ENCODE measurements at places on chromosomes 3 and 15. TPM values are rescaled to one million over a fixed set of nuclear protein-coding genes. Genes with fewer than 3 reads are reported as not detected.

The GOLGA8Q gene
- 2.0 TPM for polyA plus RNA-seq

The SLC12A1 gene
- not detected for polyA plus RNA-seq

The MEX3B gene
- polyA plus RNA-seq = 3.0 TPM

The ALDH1L1 gene
- 14.9 TPM for polyA plus RNA-seq

The SAMMSON gene
- not detected for polyA plus RNA-seq

The PCOLCE2 gene
- polyA plus RNA-seq = 74.5 TPM

The INKA1 gene
- 4.2 TPM for polyA plus RNA-seq

The EPHA3 gene
- polyA plus RNA-seq = 2.1 TPM

The MCF2L2 gene
- polyA plus RNA-seq = 0.09 TPM
